ENCODE measurements at places on chromosomes 16 and 17.

DNA sequence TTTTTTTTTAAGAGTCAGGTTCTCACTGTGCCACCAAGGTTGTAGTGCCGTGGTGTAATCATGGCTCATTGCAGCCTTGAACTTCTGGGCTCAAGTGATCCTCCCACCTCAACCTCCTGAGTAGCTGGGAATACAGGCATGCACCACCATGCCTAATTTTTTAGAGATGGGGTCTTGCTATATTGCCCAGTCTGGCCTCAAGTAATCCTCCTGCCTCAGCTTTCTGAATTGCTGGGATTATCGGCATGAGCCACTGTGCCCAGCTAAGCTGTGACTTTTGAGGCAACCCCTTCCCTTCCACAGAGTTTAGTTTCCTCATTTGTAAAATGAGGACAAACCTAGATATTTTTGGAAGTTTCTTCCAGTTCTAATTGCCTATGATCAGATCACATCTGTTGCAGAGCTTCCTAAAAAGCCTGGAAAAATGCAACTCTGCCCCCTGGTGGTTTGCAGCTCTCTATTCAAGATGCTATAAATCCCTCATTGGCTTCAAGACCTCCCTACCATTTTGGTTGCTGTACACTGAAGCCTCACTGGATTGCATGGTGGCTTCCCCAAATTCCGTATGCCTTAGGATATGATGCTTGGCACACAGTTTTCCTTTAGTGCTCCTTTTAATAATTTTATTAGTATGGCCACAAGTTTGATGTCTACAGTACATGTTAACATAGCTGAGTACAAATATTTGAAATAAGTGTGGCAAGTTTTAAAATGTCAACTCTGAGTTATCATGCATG, 19.3 kb downstream of the GDE1 start:
- DNase-seq, result peak; percentile 74

DNA sequence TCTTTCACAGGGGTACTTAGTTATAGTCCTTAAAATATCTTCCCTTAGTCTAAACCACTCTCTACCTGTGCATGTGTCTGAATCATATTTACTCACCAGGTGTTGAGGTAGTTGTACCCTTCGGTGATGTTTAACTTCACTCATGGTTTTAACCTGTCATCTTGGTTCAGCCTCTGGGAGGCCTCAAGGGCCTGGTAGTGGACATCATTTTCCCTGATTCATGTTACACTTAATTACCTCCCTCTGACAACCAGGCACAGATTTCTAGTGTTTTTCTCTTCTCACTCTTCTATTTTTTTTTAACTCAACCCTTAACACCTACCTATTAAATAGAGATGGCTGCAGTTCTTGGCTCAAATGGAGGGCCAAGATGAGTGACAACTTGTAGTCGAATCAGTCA, 505.4 kb downstream of the TMEM114 start:
- DNase-seq, result no peak

DNA sequence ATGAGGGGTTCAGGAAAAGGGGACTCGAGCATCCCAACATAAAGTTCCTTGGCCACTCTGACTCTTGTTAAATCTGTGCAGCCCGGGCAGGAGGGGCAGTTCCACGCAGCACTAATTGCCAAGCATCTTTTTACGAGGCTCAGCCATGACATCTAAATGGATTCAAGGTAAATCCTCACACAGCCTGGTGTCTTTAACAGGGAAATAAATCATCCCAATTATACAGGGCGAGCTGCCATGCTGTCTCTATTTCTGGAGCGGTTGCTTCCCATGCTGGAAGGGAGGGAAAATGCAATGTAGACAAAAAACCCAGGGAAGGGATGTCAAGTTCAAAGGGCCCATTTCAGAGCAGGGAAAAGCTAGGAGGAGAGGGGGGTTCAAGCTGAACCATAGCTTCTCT, 110.0 kb downstream of the GAS7 start:
- no peak for DNase-seq

DNA sequence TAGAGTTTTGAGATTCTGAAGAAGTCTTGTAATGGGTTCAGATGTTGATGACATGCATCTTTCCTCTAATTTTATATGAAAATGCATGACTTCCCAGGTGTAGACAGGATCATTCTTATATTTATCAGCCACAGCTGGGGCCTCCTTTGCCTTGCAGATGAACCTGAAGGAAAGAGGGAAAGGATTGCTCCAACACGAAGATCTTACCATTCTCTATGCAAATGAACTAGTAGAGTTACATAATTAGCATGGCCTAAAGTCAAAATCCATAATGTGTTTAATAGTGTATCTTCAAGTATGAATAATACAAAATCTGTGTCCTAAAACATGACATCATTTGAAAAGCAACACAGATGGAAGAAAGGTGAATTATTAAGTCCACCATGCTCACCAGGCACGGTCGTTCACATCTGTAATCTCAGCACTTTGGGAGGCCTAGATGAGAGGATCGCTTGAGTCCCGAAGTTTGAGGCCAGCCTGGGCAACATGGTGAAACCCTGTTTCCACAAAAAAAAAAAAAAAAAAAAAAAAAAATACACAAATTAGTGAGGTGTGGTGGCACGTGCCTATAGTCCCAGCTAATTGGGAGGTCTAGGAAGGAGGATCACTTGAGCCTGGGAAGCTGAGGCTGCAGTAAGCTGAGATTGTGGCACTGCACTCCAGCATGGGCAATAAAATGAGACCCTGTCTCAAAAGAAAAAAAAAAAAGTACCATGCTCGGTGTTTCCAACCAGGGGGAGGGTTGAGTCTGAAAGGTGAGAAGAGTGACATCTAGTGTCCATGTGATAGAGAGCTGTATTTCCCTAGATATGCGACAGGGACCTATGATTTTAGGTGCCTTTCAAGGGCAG, 6.3 kb downstream of the VWA3A start:
- DNase-seq, result peak; percentile 60
